ENCODE measurements at places on chromosomes 6 and 20.
A peak's percentile ranks its signal among the peaks of the same experiment; 100 is the strongest.

GRCh38 chr6:22142856-22143255 is 154.0 kb downstream of the PRL start:
- no peak for DNase-seq

DNA sequence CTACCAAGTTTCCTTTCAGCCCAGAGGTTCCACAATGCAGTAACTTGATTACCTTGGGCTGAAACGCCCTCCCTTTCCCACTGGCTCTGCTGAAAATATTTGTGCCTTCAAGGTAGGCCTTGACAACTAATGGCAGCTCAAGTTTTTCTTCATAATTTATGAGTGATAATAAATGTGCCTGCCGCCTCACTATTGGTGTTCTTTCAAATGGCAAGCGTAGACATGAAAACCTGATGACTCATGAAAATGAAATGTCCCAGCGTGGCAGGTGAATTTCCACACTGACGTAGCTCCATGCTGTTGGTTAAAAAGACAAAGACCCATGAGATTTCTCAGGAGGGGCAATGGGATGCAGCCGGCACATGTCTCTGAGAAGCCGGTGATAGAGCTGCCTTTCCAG is 107.2 kb upstream of the GGTLC1 start:
- DNase-seq: no peak

GRCh38 chr6:19838442-19839236 is 1.5 kb downstream of the ID4 start:
- DNase-seq: peak; percentile 56

GRCh38 chr20:16615199-16615598 is 42.0 kb upstream of the KIF16B start:
- DNase-seq: no peak

- no peak for DNase-seq
Measured at GRCh38 chr6:5398530-5398929, 137.2 kb downstream of the FARS2 start.

GRCh38 chr20:38326309-38326708 is 20.0 kb upstream of the LBP start:
- no peak for DNase-seq

DNA sequence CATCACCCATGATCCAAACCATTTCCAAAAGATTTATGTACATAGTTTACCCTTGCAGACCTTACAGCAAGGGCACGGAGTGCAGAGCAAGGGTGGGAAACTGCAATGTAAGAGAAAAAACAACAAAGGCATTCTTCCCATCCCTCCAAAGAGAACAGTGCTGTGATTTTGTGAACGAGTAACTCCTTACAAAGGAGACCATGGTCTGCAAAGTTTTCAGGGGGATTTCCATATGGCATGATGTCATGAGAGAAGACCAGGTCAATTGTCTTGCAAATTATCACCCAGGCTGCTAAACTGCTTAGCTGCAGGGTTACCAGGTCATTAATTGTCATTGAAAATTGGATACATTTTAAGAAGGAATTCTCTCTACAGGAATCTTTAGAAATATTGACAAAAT is 58.3 kb downstream of the LAMP5 start:
- no peak for DNase-seq

GRCh38 chr6:52981222-52981900 is 13.7 kb downstream of the GSTA4 start:
- DNase-seq: no peak

Data from NCI-H1092 (cell line).